ENCODE measurements at places on chromosomes 4 and X. TPM values are rescaled to one million over a fixed set of nuclear protein-coding genes. Genes with fewer than 3 reads are reported as not detected.

Gene GLRA3
- polyA plus RNA-seq, result not detected

Gene MANBA
- 37.5 TPM for polyA plus RNA-seq

Gene ENPEP
- 3.7 TPM for polyA plus RNA-seq

Gene SSX4B
- polyA plus RNA-seq, result not detected

Gene C4orf50
- polyA plus RNA-seq, result not detected

Gene TGIF2LX
- not detected for polyA plus RNA-seq

Gene ASB12
- polyA plus RNA-seq, result 0.48 TPM

Gene GPRASP3
- 3.0 TPM for polyA plus RNA-seq

Gene GUCY1A1
- polyA plus RNA-seq, result 27.7 TPM

Gene DCAF4L1
- polyA plus RNA-seq, result not detected

Gene GABRG1
- not detected for polyA plus RNA-seq

Gene VCX3B
- polyA plus RNA-seq, result not detected

Gene SPANXC
- polyA plus RNA-seq, result not detected

Gene SSX2B
- polyA plus RNA-seq, result not detected

Gene CSAG1
- polyA plus RNA-seq, result not detected

Gene DCAF16
- 14.6 TPM for polyA plus RNA-seq

Gene RNF212
- 12.0 TPM for polyA plus RNA-seq

Gene TCEANC
- 2.0 TPM for polyA plus RNA-seq

Gene TLR7
- polyA plus RNA-seq, result not detected

Gene NPNT
- 233 TPM for polyA plus RNA-seq

Gene XAGE1B
- not detected for polyA plus RNA-seq

Measured in hepatocyte (in vitro differentiated cells).